Sigmoid colon (tissue), 7 donors: ENCODE measurements at places on chromosomes 3 and 15.

DNA sequence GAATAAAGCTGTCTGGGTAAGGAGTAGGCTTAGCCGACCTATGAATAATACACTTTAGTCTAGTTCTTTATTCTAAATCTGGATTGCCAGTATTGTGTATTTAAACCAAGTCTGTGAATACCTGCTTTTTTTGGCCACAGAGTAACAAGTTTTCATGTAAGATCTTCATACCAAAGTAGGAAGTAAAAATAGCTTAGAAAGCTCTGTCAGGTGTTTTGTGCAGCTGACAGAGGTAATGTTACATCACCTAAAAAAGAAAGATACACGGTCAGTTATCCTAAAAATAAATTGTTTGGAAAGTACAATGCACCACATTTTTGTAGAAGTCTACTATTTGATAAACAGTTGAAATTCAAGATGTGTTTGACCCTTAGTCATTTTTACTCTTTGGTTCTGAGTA is 16.5 kb downstream of the CALML4 start:
- DNase-seq: no peak

- DNase-seq: no peak
Observed at GRCh38 chr15:60838206-60838605, 359.3 kb upstream of the ICE2 start.

GRCh38 chr3:126972866-126973265 is 10.0 kb upstream of the PLXNA1 start:
- DNase-seq: no peak

DNA sequence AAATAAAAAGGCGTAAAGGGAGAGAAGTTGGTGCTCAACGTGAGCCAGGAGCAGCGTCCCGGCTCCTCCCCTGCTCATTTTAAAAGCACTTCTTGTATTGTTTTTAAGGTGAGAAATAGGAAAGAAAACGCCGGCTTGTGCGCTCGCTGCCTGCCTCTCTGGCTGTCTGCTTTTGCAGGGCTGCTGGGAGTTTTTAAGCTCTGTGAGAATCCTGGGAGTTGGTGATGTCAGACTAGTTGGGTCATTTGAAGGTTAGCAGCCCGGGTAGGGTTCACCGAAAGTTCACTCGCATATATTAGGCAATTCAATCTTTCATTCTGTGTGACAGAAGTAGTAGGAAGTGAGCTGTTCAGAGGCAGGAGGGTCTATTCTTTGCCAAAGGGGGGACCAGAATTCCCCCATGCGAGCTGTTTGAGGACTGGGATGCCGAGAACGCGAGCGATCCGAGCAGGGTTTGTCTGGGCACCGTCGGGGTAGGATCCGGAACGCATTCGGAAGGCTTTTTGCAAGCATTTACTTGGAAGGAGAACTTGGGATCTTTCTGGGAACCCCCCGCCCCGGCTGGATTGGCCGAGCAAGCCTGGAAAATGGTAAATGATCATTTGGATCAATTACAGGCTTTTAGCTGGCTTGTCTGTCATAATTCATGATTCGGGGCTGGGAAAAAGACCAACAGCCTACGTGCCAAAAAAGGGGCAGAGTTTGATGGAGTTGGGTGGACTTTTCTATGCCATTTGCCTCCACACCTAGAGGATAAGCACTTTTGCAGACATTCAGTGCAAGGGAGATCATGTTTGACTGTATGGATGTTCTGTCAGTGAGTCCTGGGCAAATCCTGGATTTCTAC is at the start of gene RARB:
RARB (plus strand) TSS at position 322 of the 847 bp plus-strand sequence; CDS start at position 791, 469 bp downstream.
- peak; percentile 92 for DNase-seq

- no peak for DNase-seq
Observed at GRCh38 chr3:133734305-133734704, 11.9 kb upstream of the TF start.

DNA sequence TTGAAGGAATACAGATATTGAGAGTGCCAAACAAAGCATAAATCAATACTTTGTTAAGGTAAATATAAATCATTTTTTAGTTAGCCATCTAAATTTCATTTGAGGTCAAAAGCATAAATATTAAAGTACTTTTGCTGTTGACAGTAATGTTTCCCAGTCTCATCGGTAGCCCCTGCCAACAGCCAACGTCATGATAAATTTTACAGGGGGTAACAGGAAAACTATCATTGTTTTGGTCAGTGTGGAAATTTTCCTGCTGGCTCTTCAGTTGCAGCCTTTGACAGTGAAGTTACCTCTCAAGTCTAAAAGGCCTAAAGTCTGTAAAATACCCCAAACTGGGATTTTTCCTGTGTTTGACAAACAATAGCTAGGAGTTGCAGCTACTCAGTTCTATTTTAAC is 37.3 kb upstream of the TTC14 start:
- no peak for DNase-seq

DNA sequence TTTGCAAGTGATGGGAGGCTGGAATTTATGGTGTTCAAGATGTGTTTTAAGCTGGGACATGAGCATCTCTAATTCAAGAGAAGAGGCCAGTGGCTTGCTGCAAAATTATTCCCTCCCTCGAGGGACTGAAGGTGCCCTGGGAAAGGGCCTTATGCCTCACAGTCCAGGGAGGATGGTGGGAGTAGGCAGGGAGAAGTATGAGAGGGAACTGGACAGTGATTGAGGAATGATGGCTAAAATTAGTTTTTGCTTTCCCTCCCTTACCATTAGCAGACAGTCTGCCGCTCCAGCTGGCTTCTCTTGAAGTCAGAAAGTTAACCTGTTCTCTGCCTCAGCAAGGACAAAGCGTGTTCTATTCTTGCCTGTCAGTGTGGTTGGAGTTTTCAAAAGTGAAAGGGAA is 139.8 kb upstream of the SEMA6D start:
- no peak for DNase-seq
